ENCODE measurements at places on chromosomes 13 and 19.

- DNase-seq: peak; percentile 13
Measured at GRCh38 chr19:3274942-3275582, 50.6 kb downstream of the CELF5 start.

DNA sequence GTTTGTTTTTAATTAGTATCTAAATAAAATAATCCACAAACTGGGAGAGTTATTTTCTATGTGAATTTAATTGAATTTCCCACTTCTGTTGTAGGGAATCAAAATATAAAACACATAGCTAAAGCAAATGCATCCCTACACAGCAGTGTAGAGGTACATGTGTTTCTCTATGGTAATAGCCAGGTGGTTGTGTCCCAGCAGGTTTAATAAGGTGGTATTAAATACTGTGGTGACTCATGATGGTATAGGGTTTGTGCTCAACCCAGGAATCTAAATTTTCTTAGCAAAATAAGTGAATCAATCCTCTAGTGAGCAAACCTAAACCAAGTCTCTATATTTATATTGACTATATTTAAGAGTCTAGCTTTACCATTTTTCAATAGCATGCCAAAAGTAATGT, 30.0 kb downstream of the PCDH9 start:
- no peak for DNase-seq

- DNase-seq: peak; percentile 57
Measured at GRCh38 chr13:108962654-108963053, 333.2 kb downstream of the MYO16 start.

- no peak for DNase-seq
Measured at GRCh38 chr19:49666120-49666444, 349 bp downstream of the BCL2L12 start.

DNA sequence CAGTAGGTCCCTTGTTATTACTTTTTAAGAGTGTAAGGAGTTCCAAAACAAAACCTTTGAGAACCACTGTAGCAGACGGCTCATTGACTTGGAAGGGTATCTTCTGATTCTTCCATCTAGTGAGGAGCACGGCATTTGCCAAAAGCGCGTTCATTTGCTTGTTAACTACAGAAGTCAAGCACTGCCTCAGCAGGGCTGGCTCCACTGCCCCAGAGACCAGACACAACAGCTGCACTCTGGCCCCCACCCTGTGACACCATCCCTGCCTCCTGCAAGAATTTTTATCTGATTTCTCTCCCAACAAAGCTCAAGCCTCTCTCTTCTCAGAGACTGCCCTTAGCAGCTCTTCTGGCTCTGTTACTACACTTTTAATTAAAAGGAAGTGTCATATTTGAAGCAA, 20.7 kb upstream of the XPO4 start:
- no peak for DNase-seq

DNA sequence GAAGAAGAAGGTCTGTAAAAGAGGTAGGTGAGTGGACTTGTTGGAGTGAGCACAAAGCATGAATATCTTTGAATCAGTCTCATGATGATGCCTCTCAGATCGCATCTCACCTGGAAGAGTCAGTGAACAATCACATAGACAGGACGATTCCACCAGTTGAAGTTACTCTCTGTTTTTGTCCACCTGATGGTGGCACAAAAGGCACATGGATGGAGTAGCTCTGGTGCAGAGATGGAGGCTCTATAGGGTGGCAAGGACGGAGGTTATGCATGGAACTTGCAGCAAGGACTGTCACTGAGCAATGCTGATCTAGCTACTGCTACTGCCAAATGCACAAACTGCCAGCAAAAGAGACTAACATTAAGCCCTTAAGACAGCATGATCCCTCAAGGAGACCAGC, 10.3 kb upstream of the MYCBP2 start:
- no peak for DNase-seq

DNA sequence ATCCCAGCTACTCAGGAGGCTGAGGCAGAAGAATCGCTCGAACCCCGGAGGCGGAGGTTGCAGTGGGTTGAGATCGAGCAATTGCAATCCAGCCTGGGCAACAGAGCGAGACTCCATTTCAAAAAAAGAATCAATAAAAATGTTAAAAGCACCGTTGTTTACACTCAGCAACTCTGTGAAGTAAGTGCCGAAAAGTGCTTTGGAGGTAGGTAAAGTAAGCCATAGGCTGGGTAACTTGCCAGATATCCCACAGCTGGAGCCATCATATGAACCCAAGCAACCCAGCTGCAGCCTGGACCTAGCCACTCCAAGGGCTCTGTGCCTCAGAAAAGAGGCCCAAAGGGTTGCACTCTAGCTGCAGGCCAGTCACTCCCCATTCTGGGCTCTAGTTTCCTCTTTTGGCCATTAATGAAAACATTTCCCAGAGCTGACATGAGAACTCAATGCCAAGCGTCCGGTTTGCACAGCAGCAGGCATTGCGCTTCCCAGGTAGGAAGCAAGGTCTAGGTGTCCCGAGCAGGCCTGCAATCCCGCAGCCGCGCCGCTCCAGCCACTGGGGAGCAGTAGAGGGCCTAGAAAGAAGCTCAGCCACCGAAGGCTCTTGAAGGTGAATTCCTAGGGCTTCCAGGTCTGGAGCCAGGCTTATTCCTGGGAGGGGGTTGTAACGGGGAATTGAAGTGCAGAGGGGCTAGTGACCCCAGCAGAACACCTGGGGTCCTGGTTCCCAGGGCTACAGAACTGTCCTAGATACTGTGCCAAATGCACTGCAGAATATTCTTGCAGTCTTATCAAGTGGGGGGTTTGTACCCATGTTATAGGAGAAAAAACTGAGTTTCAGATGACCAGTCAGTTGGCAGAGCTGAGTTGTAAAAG, 4.1 kb upstream of the CD79A start:
- DNase-seq: peak; percentile 74

GRCh38 chr19:8703223-8703622, 4.6 kb upstream of the ACTL9 start:
- no peak for DNase-seq

GRCh38 chr13:107847406-107847805, 367.9 kb downstream of the LIG4 start:
- DNase-seq: no peak

DNA sequence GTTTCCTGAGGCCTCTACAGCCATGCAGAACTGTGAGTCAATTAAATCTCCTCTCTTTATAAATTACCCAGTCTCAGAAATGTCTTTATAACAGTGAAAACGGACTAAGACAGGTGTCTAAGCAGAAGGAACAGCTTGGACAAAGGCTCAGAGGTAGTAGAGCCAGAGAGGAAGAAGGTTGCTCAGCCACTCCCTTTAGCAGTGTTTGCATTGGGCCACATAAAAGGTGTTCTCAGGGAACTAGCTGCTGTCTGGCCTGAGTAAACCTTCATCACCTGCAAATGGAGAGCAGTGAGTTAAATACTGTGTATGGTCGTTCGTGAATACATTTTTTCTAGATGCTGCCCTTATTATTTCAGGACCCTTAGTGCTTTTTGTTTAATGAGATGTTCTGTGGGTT, 383.4 kb downstream of the EFNB2 start:
- no peak for DNase-seq

- DNase-seq: no peak
Measured at GRCh38 chr19:1591421-1592023, 1.1 kb downstream of the MBD3 start.

- peak; percentile 34 for DNase-seq
Measured at GRCh38 chr19:12884202-12884601, 2.8 kb downstream of the KLF1 start.

- DNase-seq: no peak
Measured at GRCh38 chr13:42017264-42017663, 31.2 kb upstream of the DGKH start.

GRCh38 chr19:15615526-15615925, 508 bp downstream of the CYP4F8 start:
- DNase-seq: no peak

All from hematopoietic multipotent progenitor cell treated with erythropoietin and hydrocortisone succinate and interleukin-3 and kit ligand, for 8 days (in vitro differentiated cells).